ENCODE measurements at places on chromosomes 7 and 10. TPM values are rescaled to one million over a fixed set of nuclear protein-coding genes. Genes with fewer than 3 reads are reported as not detected.

The PLAC9 gene
- 5.0 TPM for total RNA-seq

The TACC2 gene
- total RNA-seq: 90.0 TPM

The FEZF1 gene
- not detected for total RNA-seq

The FAM237B gene
- not detected for total RNA-seq

The CLDN3 gene
- total RNA-seq: 0.64 TPM

The GRM3 gene
- not detected for total RNA-seq

The HYCC1 gene
- total RNA-seq: 44.2 TPM

The STAM gene
- total RNA-seq: 15.9 TPM

The COBL gene
- total RNA-seq: 10.4 TPM

The C10orf62 gene
- 0.16 TPM for total RNA-seq

All from esophagus mucosa (tissue), 1 donor.